Calu3 (cell line): ENCODE measurements at places on chromosomes 16 and 17. TPM values are rescaled to one million over a fixed set of nuclear protein-coding genes. Genes with fewer than 3 reads are reported as not detected.

DNA sequence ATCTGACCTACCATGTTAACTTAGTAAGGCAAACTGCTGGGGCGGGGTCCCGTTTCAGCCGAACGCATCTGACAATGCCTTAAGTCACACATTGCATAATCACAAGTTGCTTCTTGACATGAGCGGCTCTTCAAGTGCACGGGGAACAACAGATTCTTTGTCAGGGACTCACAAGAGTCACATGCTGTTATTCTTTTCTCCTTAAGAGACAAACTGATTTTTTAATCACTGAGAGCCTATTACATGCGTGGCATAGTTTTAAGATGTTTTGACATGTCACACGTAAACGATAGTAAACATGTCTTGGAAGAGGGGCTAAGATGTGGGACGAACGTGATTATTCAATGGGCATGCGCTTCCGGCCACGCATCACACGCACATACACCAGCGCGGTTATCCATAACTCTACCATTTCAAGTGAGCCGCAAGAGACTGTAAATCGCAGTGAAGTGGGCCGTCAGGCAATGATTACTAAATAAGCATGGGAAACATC, 63.4 kb downstream of the ADCY9 start:
- peak overlapping the region; percentile 70 for H3K27ac ChIP-seq
- H3K4me1 ChIP-seq = peaks cover 28% of the 10 kb centered on the region
- no peaks in the 10 kb centered on the region for H3K36me3 ChIP-seq
- DNase-seq = no peak

- no peak overlapping the region for H3K27ac ChIP-seq
- H3K4me1 ChIP-seq = no peaks in the 10 kb centered on the region
- peaks cover 4% of the 10 kb centered on the region for H3K36me3 ChIP-seq
These were observed 18.6 kb upstream of the ACSF3 start for GRCh38 chr16:89074803-89075688.

- no peaks in the 10 kb centered on the region for H3K27me3 ChIP-seq
- no peak overlapping the region for H3K4me3 ChIP-seq
- no peak overlapping the region for H3K27ac ChIP-seq
- no peak for DNase-seq
- no peaks in the 10 kb centered on the region for H3K36me3 ChIP-seq
These were observed 65.5 kb upstream of the DOC2B start for GRCh38 chr17:246851-247421.

DNA sequence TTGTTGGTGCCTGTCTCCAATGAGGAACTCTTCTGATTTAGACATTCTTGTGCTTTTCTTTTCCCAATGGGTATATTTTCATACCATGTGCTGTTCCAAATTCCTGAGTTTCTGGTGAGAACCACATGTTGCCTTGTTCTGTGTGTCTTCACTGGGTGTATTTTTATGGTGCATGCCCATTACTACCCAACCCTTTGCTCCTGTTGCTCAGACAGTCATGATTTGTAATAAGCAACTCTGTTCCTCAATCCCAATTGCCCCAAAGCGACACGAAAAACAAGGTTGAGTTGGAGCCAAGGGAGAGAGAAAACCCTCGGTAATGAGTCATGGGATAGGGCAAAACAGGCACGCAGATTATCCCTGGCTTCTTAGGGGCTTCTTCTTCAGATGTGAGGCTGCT, 101.8 kb downstream of the ABCA8 start:
- no peak for DNase-seq
- H3K36me3 ChIP-seq = no peaks in the 10 kb centered on the region
- no peaks in the 10 kb centered on the region for H3K27me3 ChIP-seq
- H3K4me1 ChIP-seq = no peaks in the 10 kb centered on the region

- H3K4me3 ChIP-seq = no peak overlapping the region
- no peaks in the 10 kb centered on the region for H3K4me1 ChIP-seq
These were observed 423.2 kb upstream of the C16orf82 start for GRCh38 chr16:26643519-26643918.

- H3K4me1 ChIP-seq = peaks cover 32% of the 10 kb centered on the region
- no peak overlapping the region for H3K27ac ChIP-seq
- H3K4me3 ChIP-seq = no peak overlapping the region
- peaks cover 38% of the 10 kb centered on the region for H3K36me3 ChIP-seq
- no peaks in the 10 kb centered on the region for H3K27me3 ChIP-seq
These were observed 4.2 kb upstream of the MRM1 start for GRCh38 chr17:36597226-36597625.

GRCh38 chr17:36943250-36944191, 5.2 kb upstream of the AATF start:
- peaks cover 79% of the 10 kb centered on the region for H3K27me3 ChIP-seq
- H3K36me3 ChIP-seq = peaks cover 6% of the 10 kb centered on the region
- no peak overlapping the region for H3K27ac ChIP-seq

DNA sequence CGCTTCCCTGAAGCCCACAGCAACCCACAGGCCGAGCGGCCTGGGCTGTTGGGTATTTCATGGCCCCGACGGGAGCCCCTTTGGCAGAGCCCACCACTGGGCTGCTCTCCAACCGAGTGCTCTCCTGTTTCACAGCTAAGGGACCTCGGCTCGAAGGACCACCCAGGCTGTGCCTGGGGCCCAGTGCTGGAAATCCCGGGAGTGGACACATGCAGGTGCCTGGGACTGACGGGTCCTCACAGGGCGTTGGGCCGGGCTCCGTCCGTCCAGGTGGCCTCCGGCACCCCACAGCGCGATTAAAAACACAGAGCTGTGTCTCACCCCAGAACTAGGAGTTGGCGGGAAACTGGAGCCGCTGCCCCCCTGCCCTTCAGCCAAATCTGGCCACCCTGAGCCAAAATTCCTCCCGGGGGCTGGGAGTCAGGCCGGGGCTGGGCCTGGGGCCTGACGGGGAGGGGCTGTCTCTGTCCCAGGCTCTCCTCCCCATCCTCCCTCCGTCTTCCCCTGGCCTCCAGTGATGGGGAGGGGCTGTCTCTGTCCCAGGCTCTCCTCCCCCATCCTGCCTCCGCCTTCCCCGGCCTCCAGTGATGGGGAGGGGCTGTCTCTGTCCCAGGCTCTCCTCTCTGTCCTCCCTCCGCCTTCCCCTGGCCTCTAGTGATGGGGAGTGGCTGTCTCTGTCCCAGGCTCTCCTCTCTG, 14.1 kb downstream of the UTS2R start:
- H3K27me3 ChIP-seq = peaks cover 44% of the 10 kb centered on the region
- peaks cover 5% of the 10 kb centered on the region for H3K36me3 ChIP-seq
- H3K4me3 ChIP-seq = no peak overlapping the region

GRCh38 chr17:7897773-7898172, 9.2 kb downstream of the CHD3 start:
- no peak overlapping the region for H3K4me3 ChIP-seq
- H3K27me3 ChIP-seq = no peaks in the 10 kb centered on the region
- DNase-seq = no peak
- H3K4me1 ChIP-seq = no peaks in the 10 kb centered on the region
- H3K27ac ChIP-seq = no peak overlapping the region

DNA sequence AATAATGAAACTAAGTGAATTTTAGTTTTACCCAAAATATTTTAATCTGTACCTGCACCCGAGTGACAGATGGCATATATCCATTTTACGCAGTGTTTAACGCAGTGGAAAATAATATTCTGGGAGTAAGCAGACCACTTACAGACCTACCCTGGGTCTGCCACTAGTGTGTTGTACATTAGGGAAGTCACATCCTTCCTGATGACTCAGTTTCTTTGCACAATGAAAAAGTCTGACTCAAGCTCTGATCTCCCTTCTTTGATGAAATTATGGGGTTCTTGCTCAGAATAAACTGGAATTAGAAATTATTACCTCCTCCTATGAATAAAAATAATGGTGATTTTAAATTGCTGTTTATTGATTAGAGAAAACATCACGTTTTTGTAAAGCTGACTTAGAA, 123.2 kb upstream of the AXIN2 start:
- no peak overlapping the region for H3K4me3 ChIP-seq
- H3K27ac ChIP-seq = no peak overlapping the region
- H3K36me3 ChIP-seq = no peaks in the 10 kb centered on the region
- no peak for DNase-seq
- H3K27me3 ChIP-seq = peaks cover 13% of the 10 kb centered on the region
- H3K4me1 ChIP-seq = no peaks in the 10 kb centered on the region

DNA sequence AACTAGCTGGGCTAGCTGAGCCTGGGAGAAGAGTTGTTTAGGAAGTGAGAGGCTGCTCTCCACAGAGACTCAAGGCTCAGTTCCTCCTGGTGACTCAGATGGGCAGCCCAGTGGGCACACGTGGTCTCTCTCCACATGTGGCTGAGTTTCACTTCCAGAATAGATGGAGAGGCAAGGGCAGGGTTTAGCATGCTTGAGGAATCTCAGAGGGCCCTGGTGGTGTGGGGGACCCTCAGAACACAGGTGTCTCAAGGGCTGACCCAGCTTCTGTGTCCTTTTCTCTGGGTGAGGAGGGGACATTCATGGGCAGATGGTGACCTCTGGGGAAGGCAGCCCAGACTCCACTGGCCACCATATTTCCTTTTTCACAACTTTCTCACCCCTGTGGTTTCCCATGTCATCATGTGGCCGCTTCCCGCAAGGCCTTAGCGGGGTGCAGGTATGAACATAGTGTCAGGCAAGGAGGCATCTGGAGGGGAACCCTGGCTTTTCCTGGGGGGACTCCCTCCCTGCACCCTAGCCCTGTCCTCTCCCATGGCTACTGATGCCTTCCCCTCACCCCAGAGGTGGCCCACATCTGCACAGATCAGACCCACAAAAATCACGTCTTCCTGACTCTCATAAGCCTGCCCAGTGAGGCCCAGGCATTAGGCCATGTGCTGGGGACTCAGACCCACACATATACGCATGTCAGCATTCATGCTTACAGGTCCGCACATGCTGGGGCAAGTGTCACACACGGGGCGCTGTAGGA, 3.3 kb downstream of the GRN start:
- peaks cover 11% of the 10 kb centered on the region for H3K4me1 ChIP-seq
- H3K27ac ChIP-seq = no peak overlapping the region

- H3K36me3 ChIP-seq = peaks cover 66% of the 10 kb centered on the region
- DNase-seq = no peak
- H3K4me1 ChIP-seq = peaks cover 76% of the 10 kb centered on the region
- no peaks in the 10 kb centered on the region for H3K27me3 ChIP-seq
These were observed 25.4 kb upstream of the ITGB4 start for GRCh38 chr17:75695830-75696271.

DNA sequence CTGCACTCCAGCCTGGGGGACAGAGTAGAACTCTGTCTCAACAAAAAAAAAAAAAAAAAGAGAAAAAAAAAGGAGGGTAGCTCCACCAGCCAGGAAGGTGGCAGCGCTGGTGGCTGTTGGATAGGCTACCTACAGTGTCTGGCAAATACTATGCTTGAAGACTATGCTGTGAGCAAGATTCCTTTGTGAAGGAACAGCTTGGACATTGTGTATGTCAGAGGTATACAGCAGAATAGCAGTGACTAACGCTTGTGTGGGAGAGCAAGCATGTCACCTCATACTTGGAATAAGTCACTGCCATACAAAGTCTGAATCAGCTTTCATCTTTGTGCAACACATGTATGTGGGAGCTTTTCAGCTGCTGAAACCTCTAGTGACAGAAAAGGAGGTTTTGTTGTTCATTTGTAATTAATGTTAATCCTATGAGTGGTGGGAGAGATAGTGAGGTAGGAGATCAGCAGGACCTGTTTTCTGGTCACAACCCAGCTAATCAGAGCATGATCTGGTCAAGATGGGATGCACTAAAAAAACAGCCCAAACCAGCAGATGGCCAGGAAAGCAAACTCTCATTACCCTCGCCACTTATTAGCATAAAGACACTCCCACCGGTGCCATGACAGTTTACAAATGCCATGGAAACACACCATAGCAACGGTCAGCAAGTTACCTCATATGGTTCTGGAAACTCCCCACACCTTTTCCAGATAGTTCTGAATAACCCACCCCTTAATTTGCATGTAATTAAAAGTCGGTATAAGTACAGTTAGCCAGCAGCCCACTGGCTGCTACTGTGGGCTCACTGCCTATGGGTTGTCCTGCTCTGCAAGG, 6.8 kb upstream of the ITGAD start:
- peaks cover 28% of the 10 kb centered on the region for H3K4me1 ChIP-seq
- peaks cover 18% of the 10 kb centered on the region for H3K27me3 ChIP-seq
- H3K4me3 ChIP-seq = peak overlapping the region; percentile 39

DNA sequence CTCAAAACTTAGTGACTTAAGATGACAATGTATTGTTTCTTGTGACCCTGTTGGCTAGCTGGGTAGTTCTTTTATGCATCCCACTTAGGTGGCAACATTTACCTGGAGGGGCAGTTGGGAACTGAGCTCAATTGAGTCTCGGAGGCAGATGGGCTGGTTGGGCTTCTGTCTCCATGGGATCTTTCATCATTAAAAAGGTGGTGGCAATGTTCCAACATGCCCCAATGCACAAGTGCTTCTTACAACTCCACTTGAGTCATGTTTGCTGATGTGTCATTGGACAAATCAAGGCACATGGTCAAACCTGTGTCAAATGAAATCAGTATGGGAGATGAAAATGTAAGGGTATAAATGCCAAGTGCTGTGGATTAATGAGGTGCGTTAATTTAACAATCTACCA, 11.7 kb upstream of the HS3ST3B1 start:
- no peak for DNase-seq
- H3K36me3 ChIP-seq = no peaks in the 10 kb centered on the region
- H3K27me3 ChIP-seq = peaks cover 11% of the 10 kb centered on the region
- no peak overlapping the region for H3K4me3 ChIP-seq
- no peaks in the 10 kb centered on the region for H3K4me1 ChIP-seq

- DNase-seq = no peak
- H3K4me1 ChIP-seq = no peaks in the 10 kb centered on the region
- no peak overlapping the region for H3K4me3 ChIP-seq
- H3K36me3 ChIP-seq = no peaks in the 10 kb centered on the region
- H3K27ac ChIP-seq = no peak overlapping the region
These were observed 73.3 kb downstream of the KIF2B start for GRCh38 chr17:53896047-53896446.

DNA sequence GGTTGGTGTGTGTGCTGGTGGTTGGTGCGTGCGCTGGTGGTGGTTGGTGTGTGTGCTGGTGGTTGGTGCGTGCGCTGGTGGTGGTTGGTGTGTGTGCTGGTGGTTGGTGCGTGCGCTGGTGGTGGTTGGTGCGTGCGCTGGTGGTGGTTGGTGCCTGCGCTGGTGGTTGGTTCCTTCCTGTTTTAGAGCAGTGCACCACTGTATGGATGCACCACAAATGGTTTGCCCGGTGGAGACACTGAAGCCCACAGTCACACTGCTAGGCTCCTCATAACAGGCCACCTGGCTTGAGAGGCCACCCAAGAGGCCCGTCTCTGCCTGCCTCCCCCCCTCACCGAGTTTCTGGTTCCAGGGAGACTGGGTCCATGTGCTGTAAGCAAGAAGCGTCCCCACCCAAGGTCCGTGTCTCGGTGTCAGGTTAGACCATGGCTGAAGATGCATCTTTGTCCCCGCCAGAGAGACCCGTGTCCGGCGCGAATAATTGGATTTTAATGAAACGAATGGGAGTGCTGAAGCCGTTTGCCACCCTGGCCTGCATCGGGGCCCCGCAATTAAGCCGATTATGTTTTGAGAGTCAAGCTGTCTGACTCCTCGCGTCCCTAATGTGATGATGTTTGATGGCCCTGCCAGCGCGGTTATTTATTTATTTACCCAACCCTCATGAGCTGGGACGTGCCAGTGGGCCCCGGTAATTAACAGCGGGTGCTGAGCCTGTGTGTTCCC, 161.3 kb upstream of the GSE1 start:
- no peak overlapping the region for H3K4me3 ChIP-seq

Gene CDK3
- total RNA-seq = 9.4 and 9.8 TPM in 2 replicates

Gene KRT20
- total RNA-seq = 0.66 and 1.7 TPM in 2 replicates

Gene SSH2
- total RNA-seq = 21.9 and 22.9 TPM in 2 replicates

Gene CDRT15L2
- not detected in 2 replicates for total RNA-seq

Gene MRPL10
- 70.2 and 84.1 TPM in 2 replicates for total RNA-seq
